ENCODE measurements at places on chromosomes 3 and 15.
A peak's percentile ranks its signal among the peaks of the same experiment; 100 is the strongest.

DNA sequence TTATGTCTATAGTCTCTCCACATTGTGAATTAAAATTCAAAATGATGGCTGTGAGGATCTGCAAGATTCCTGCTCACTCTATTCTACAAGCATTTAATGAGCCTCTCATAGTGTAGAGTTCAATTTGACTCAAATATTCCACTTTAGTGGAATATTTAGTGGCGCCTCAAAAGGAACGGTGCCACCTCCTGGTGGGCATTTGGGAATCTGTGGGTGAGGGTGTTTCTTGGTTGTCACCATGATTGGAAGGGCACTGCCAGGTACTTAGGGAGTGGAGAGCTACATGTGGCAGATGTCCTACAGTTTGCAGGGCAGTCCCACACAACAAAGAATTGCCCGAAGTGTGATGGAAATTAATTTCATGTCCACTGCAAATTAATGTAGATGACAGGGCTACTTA is 21.5 kb upstream of the KCNMB3 start:
- no peaks in the 10 kb centered on the region for H3K36me3 ChIP-seq
- no peak overlapping the region for H3K4me3 ChIP-seq
- DNase-seq = no peak
- no peaks in the 10 kb centered on the region for H3K4me1 ChIP-seq
- H3K27ac ChIP-seq = no peak overlapping the region

GRCh38 chr15:48388016-48388851 is 57.0 kb downstream of the DUT start:
- no peak for DNase-seq
- no peaks in the 10 kb centered on the region for H3K4me1 ChIP-seq

- no peak for DNase-seq
- no peaks in the 10 kb centered on the region for H3K27me3 ChIP-seq
- peaks cover 4% of the 10 kb centered on the region for H3K4me1 ChIP-seq
- H3K27ac ChIP-seq = peak overlapping the region; percentile 63
- H3K4me3 ChIP-seq = no peak overlapping the region
Observed at GRCh38 chr3:197522183-197522715, 33.5 kb downstream of the BDH1 start.

- DNase-seq = peak; percentile 53
- H3K36me3 ChIP-seq = no peaks in the 10 kb centered on the region
- H3K4me3 ChIP-seq = peak overlapping the region; percentile 42
- H3K4me1 ChIP-seq = peaks cover 30% of the 10 kb centered on the region
Observed at GRCh38 chr3:194140520-194141414, 4.8 kb downstream of the HES1 start.

- no peak overlapping the region for H3K4me3 ChIP-seq
- H3K27ac ChIP-seq = peak overlapping the region; percentile 46
- DNase-seq = no peak
Observed at GRCh38 chr3:47324278-47324865, 41.6 kb downstream of the KLHL18 start.

DNA sequence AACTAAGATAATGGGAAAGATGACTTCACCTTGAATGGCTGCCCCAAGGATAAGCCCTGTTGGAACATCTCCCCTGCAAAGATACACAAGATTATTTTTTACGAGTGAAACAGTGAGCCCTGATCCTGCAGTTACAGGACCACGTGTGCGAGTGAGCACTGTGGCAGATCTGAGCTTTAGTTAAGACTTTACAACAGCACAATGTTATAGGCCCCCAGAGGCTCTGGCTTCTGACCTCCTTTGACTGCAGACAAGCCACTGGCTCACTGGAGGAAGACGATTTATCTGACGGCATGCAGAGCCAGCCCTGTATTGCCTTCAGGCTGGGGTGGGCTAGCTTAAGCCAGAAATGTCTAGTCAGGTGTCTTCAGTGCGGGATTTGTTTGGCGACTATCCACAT is 174.4 kb downstream of the ARRDC4 start:
- no peak for DNase-seq
- no peaks in the 10 kb centered on the region for H3K36me3 ChIP-seq
- no peak overlapping the region for H3K27ac ChIP-seq
- no peak overlapping the region for H3K4me3 ChIP-seq

DNA sequence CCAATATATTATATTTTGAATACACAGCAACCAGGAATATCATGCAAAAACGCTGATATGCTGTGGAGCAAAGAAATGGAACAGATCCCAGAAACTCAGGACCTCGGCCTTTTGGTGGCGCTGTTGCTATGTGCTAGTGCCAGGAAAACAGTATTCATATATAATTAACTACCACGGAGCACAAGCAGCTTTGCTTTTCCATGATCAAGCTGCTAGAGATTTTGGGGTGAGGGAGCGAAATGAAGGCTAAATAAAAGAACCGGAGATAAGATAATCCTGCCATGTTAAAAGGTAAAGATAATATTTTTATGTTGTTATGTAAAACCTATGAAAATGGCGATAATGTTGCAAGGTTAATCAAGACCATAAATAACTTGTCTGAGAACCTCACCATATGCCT is 157.7 kb upstream of the FAM3D start:
- no peak for DNase-seq
- H3K27me3 ChIP-seq = no peaks in the 10 kb centered on the region
- H3K27ac ChIP-seq = no peak overlapping the region
- no peaks in the 10 kb centered on the region for H3K4me1 ChIP-seq
- H3K36me3 ChIP-seq = no peaks in the 10 kb centered on the region

- H3K4me3 ChIP-seq = no peak overlapping the region
- H3K4me1 ChIP-seq = no peaks in the 10 kb centered on the region
- no peak overlapping the region for H3K27ac ChIP-seq
Observed at GRCh38 chr3:139521144-139521543, 18.4 kb downstream of the RBP1 start.

DNA sequence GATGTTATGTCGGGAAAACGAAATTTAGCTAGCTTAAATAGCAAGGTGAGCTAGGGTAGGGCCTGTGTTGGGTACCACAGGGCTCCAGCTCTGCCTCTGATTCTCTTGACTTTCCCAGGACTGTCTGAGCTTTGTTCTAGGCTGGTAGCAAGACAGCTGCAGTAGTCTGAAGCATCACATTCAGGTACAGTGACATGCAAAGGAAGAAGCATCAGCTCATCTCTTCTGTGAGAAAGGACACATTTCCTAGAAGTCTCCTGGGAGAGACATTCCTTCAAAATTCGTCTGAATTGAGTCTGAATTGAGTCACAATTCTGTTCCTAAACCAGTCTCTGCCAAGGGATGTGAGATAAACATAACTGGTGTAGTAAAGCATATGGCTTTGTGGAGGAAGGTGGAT is 8.5 kb upstream of the UBXN7 start:
- H3K27ac ChIP-seq = no peak overlapping the region
- H3K36me3 ChIP-seq = no peaks in the 10 kb centered on the region
- H3K27me3 ChIP-seq = no peaks in the 10 kb centered on the region

GRCh38 chr15:65312400-65312916 is 8.0 kb downstream of the RNU5B-1 start:
- no peaks in the 10 kb centered on the region for H3K4me1 ChIP-seq
- H3K27me3 ChIP-seq = peaks cover 7% of the 10 kb centered on the region
- H3K36me3 ChIP-seq = no peaks in the 10 kb centered on the region
- no peak for DNase-seq
- no peak overlapping the region for H3K4me3 ChIP-seq
- no peak overlapping the region for H3K27ac ChIP-seq

DNA sequence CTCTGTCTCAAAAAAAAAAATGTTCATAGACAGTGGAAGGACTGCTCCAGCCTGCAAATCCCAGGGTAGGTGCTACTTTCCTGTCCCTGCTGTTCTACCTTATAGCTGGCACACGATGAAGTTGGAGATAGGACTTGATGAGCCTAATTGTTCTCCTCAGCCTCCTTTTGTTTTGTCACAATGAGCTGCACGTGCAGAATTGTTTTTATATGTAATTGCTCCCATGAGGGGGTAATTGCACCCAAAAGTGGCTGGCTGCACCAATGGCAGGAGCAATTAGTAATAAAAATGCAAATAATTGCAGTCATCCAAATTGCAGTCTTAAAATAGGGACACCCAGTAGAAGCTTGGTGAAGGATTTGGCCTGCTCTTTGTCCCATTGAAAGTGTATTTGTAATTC is 63.0 kb upstream of the PFN2 start:
- H3K4me1 ChIP-seq = no peaks in the 10 kb centered on the region
- H3K27ac ChIP-seq = no peak overlapping the region
- H3K27me3 ChIP-seq = peaks cover 18% of the 10 kb centered on the region
- no peak for DNase-seq

GRCh38 chr3:155448531-155448930 is 155.0 kb upstream of the STRIT1 start:
- H3K36me3 ChIP-seq = no peaks in the 10 kb centered on the region
- no peak overlapping the region for H3K4me3 ChIP-seq
- H3K4me1 ChIP-seq = no peaks in the 10 kb centered on the region
- no peak for DNase-seq
- no peaks in the 10 kb centered on the region for H3K27me3 ChIP-seq

- DNase-seq = no peak
- no peak overlapping the region for H3K27ac ChIP-seq
- H3K4me1 ChIP-seq = no peaks in the 10 kb centered on the region
- H3K27me3 ChIP-seq = no peaks in the 10 kb centered on the region
- no peak overlapping the region for H3K4me3 ChIP-seq
- no peaks in the 10 kb centered on the region for H3K36me3 ChIP-seq
Observed at GRCh38 chr3:35743218-35743617, 103.9 kb downstream of the ARPP21 start.

DNA sequence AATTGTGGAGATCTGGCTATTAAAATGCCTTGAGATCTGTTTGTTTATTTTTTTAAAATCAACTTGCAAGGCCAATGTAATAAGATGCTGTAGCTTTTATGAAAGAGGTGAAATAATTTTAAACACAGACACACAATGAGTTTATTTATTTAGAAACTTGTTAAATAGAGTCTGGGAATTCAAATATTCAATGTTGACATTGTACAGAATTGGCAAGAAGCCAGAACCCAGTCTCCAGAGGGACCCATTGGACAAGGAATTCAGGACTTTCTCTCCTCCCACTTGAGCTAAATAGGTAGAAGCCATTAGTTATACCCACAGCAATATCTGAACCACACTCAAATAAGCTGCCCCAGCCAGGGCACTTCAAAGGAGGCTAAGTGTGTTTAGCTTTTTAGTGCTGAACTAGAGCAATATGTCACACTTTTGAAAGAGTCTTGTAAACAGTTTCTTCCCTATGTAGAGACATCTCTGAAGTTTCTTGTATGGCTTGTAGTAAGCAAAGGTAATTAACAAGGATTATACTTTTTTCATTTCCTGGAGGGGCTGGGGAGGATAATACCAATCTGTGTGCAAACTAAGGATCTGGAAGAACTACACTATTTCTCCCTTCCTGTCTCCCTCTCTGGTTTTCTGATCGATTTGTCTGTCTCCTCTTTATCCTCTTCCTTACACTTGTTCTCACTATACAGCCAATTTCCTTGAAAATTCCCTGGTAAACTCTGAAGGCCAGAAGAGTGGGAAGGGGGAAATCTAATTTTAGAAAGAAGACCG is 6.0 kb downstream of the MECOM start:
- peaks cover 91% of the 10 kb centered on the region for H3K27me3 ChIP-seq
- H3K27ac ChIP-seq = no peak overlapping the region

DNA sequence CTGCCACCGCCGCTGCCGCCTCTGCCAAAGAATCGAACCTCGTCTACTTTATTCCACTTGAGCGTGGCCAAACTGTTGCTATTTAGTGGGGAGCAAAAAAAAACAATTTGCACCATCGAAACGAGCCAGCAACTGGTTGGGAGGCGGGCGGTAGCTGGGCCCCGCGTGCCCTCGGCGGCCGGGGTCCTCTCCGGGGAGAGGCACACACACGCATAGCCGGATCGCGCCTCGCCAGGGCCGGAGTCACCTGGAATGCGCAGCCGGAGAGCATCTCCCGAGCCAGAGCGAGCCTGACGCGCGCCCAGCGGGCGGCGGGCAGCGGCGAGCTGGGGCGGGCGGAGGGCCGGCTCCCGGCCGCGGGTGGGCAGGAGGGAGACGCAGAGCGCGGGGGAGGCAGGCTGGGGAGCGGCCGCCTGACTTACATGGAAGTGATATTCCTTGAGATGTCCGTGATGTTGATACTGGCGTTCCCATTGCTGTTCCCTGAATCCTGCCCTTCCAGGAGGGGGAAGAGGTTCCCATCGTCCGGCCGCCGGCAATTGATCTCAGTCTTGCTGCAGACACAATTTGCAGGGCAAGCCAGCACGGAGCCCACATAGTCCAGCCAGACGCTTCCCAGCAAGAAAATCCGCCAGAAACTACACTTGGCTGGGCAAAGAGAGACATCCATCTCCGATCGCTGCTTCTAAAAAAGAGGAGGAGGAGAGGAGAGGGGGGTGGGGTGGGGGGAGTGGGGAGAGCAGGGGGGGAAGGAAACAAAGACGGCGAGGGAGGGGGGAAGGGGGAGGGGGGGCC is 858 bp downstream of the NTRK3 start:
- H3K27me3 ChIP-seq = peaks cover 81% of the 10 kb centered on the region
- H3K4me3 ChIP-seq = peak overlapping the region; percentile 62
- peaks cover 29% of the 10 kb centered on the region for H3K4me1 ChIP-seq
- no peaks in the 10 kb centered on the region for H3K36me3 ChIP-seq
- no peak for DNase-seq

DNA sequence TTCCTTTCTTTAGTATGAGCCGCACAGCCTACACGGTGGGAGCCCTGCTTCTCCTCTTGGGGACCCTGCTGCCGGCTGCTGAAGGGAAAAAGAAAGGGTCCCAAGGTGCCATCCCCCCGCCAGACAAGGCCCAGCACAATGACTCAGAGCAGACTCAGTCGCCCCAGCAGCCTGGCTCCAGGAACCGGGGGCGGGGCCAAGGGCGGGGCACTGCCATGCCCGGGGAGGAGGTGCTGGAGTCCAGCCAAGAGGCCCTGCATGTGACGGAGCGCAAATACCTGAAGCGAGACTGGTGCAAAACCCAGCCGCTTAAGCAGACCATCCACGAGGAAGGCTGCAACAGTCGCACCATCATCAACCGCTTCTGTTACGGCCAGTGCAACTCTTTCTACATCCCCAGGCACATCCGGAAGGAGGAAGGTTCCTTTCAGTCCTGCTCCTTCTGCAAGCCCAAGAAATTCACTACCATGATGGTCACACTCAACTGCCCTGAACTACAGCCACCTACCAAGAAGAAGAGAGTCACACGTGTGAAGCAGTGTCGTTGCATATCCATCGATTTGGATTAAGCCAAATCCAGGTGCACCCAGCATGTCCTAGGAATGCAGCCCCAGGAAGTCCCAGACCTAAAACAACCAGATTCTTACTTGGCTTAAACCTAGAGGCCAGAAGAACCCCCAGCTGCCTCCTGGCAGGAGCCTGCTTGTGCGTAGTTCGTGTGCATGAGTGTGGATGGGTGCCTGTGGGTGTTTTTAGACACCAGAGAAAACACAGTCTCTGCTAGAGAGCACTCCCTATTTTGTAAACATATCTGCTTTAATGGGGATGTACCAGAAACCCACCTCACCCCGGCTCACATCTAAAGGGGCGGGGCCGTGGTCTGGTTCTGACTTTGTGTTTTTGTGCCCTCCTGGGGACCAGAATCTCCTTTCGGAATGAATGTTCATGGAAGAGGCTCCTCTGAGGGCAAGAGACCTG is 13.2 kb downstream of the GREM1 start:
- no peak overlapping the region for H3K4me3 ChIP-seq
- DNase-seq = no peak
- no peaks in the 10 kb centered on the region for H3K36me3 ChIP-seq
- H3K27ac ChIP-seq = no peak overlapping the region
- H3K27me3 ChIP-seq = peaks cover 75% of the 10 kb centered on the region

All from activated T-cell treated with anti-CD3 and anti-CD28 coated beads, Interleukin-2, amount 50 U/mL, for 24 hours (primary cell).